Stimulated activated CD8-positive, alpha-beta memory T cell treated with anti-CD3 and anti-CD28 coated beads, Interleukin-7, amount 100 ng/mL, for 1 hour (primary cell): ENCODE measurements at places on chromosomes 7 and 10.

- no peak for DNase-seq
These were observed 137.5 kb downstream of the PARD3 start for GRCh38 chr10:34677591-34677990.

DNA sequence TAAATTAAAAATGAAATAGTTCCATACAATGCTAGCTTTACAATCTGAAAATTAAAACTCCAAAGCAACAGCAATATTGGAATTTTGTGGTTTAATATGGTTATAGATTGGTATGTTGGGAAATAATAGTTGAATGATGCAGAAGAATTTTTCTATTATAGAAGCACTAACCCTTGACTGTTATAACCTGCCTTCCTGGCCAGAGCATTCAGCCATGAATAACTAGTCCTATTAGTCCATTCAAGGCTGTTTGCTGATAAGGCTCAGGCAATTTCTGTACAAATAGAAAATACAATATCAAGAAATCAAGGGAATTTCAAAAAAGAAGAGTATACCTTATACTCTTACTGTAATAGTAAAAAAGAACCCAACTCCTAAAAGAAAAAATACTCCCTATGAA, 101.6 kb upstream of the SP4 start:
- no peak for DNase-seq

GRCh38 chr10:70376436-70377378, 5.7 kb downstream of the LRRC20 start:
- no peak for DNase-seq

GRCh38 chr10:297567-297966, 162.3 kb downstream of the ZMYND11 start:
- no peak for DNase-seq

GRCh38 chr10:91597197-91597881, 35.5 kb downstream of the PPP1R3C start:
- DNase-seq: no peak
